ENCODE measurements at places on chromosomes 7 and 10. TPM values are rescaled to one million over a fixed set of nuclear protein-coding genes. Genes with fewer than 3 reads are reported as not detected.

STRIP2 gene
- total RNA-seq, result 76.0 TPM

DNA sequence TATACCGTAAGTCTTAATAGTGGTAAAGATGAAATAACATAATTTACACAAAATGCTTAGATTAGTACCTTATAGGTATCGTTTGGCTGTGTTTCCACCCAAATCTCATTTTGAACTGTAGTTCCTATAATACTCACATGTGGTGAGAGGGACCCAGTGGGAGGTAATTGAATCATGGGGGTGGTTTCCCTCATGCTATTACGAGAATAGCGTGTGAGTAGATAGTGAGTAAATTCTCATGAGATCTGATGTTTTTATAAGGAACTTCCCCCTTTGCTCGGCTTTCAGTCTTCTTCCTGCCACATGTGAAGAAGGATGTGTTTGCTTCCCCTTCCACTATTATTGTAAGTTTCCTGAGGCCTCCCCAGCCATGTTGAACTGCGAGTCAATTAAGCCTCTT, 426.3 kb upstream of the POT1 start:
- DNase-seq, result no peak
- no peaks in the 10 kb centered on the region for H3K27me3 ChIP-seq

DNA sequence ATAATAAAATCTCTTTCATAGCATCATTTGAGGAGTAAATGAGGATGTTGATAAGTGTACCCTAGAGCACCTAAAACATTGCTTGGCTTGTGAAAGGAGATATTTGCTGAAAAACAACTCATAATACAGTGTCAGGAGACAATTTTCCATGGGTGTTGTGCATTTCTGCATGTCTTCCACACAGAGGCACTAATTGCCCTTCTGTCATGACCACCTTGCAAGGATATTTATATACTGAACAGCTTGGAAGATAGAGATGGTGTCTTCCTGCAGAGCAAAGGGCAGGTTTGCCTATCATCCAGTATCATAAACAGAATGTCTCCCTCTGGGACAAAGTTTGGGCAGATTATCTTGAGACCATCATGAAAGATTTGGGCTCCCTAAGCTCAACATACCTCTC, 495.2 kb upstream of the LRRN3 start:
- no peaks in the 10 kb centered on the region for H3K27me3 ChIP-seq
- H3K4me1 ChIP-seq, result no peaks in the 10 kb centered on the region
- DNase-seq, result no peak
- no peaks in the 10 kb centered on the region for H3K36me3 ChIP-seq

GRCh38 chr7:21448974-21449373, 21.1 kb downstream of the SP4 start:
- H3K4me3 ChIP-seq, result no peak overlapping the region
- no peaks in the 10 kb centered on the region for H3K27me3 ChIP-seq
- H3K36me3 ChIP-seq, result peaks cover 30% of the 10 kb centered on the region
- peak; percentile 6 for DNase-seq
- no peak overlapping the region for H3K27ac ChIP-seq
- H3K4me1 ChIP-seq, result peaks cover 33% of the 10 kb centered on the region

- no peaks in the 10 kb centered on the region for H3K4me1 ChIP-seq
- no peak overlapping the region for H3K4me3 ChIP-seq
- H3K36me3 ChIP-seq, result no peaks in the 10 kb centered on the region
- no peak for DNase-seq
- no peaks in the 10 kb centered on the region for H3K27me3 ChIP-seq
These were observed 117.0 kb downstream of the MKX start for GRCh38 chr10:27628621-27629020.

DNA sequence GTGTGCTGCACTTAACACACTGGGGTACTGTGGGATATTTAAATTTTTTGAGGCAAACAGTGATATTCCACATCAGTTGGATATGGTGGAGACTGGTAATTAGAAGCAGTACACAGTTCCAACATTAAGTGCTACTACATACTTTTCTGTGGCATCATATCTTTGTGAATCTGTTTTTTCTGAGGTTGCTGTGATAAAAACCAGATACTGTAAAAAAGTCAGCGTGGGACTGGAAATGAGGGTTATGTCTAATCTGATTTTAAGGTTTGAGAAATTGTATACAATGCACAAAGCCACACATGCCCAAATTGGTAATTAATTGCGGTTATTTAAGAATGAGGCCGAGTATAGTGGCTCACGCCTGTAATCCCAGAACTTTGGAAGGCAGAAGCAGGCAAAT, 41.2 kb downstream of the TBC1D12 start:
- H3K36me3 ChIP-seq, result no peaks in the 10 kb centered on the region
- no peak overlapping the region for H3K4me3 ChIP-seq
- no peak for DNase-seq
- H3K4me1 ChIP-seq, result no peaks in the 10 kb centered on the region

All from activated naive CD4-positive, alpha-beta T cell treated with anti-CD3 and anti-CD28 coated beads for 36 hours (primary cell).